ENCODE measurements at places on chromosomes 7 and 10.

DNA sequence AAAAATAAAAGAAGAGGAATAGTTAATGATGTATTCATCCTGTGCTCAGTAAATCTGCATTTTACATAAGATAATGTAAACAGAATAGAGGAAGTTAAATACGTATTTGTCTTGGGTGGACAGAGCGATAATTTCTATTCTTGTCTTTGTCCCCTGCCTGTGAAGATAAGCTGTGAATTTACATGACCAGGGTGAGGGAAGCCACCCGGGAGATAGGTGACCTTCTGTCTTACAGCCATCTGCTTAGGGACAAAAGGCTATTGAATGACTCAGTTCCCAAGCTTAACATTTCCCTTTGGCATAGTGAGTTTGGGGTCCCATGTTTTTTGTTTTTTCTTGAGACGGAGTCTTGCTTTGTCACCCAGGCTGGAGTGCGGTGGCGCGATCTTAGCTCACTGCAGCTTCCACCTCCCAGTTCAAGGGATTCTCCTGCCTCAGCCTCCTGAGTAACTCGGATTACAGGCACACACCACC lies 88.7 kb upstream of the KCTD7 start:
- DNase-seq: no peak

- peak; percentile 43 for DNase-seq
Observed at GRCh38 chr7:143305423-143306070, 10.4 kb upstream of the CLCN1 start.

DNA sequence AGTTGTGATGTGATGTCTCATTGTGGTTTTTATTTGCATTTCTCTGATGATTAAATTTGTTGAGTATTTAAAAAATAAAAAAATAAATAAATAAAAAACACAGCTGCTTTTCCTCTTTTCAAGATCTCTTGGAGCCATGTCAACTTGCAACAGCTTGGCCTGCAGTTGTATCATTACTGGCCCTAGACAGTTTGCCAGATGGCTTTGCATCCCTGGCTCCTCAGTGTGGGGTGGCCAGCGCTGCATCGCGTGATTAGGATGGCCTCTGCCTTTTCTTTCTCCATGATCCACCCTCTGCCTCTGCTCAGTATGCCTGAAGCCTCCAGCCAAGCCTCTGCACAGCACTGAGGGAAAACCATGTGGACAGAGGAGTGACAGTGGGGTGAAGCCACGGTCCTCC lies 96.8 kb downstream of the PPP1R3C start:
- DNase-seq: peak; percentile 89

- DNase-seq: peak; percentile 21
Observed at GRCh38 chr10:51023636-51024035, 50.7 kb upstream of the PRKG1 start.

DNA sequence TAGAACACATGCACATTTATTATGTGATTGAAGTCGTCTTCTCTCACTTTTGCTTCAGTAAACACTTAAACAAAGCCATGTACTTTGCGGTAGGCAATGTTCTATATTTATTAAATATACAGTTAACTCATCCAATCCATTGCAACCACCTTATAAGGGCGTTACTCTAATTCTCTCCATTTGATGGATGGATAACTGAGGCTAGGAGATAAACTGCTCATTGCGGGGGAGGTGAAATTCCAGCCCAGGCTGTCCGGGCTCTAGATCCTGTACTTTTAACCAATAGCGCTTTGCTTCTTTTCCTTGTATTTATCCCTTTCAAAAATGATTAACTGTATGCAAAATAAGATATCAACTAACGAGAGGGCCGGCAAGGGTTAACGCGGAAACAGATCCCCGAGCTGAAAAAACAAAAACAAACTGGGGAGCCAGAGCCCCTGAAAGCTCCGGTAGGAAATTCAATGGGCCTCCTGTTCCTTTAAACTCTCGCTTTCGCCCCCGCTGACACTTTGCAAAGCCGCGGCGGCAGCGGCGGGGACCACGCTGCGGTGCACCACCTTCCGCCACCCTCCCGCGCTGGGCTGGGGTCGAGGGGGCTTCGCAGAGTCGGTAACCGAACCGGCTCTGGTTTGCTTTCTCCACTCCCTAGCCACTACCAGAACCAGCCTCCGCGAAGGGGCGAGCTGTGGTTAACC lies 1.0 kb upstream of the PLXDC2 start:
- no peak for DNase-seq

GRCh38 chr7:2880874-2881533 lies 36.9 kb upstream of the GNA12 start:
- no peak for DNase-seq

- DNase-seq: peak; percentile 13
Observed at GRCh38 chr10:108490944-108491343, 1326.4 kb upstream of the SORCS1 start.

DNA sequence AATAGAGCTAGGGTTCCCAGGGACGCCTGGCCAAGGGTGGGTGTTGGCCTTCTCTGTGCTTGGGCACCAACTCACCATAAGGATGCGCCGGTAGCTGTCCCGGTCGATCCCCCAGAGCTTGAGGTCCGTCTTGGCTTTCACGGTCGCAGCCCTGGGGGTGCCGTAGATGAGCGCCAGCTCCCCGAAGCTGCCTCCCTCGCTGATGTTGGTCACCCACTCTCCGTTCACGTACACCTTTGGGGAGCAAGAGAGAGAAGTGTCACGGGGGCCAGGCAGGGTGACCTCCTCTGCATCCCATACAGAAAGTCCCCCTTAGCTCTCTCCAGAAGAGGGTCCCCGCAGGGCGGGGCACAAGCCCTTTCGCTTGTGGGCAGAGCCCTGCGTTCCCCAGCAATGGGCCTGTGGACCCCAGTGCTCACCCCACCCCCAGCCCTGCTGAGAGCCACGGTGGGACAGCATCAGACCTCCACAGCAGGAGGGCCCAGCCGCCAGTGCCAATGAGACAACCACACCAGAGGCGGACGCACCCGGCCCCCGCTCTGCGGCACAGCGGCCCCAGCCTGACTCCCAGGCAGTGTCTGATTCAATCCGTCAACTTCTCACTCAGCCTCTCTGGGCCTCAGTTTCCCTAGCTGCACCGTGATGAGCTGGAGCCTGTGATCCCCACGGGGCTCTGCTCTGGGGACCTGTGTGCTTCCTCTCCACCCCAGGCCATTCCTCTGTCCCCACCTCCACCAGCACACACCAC lies 76.6 kb upstream of the PDGFA start:
- no peak for DNase-seq

DNA sequence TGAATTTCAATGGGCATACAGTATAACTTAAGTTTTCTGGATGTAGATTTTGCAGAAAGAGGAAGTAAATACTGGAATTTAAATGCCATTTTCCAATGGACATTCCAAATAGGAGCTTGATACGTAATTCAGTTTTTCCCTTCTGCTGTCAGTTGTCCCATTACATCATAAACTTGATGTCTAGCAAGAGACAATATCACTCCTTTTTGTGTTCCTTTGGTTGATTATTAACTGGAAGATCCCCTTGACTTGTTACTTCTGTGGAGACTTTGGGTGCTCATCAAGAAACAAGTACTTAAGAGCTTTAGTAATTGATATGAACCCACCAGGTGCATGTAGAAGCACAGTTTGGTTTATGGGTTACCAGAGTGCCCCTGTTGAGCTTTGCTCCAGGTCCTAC lies 116.1 kb downstream of the ST7 start:
- DNase-seq: no peak

GRCh38 chr7:31850601-31851000 lies 163.6 kb downstream of the PPP1R17 start:
- DNase-seq: no peak

DNA sequence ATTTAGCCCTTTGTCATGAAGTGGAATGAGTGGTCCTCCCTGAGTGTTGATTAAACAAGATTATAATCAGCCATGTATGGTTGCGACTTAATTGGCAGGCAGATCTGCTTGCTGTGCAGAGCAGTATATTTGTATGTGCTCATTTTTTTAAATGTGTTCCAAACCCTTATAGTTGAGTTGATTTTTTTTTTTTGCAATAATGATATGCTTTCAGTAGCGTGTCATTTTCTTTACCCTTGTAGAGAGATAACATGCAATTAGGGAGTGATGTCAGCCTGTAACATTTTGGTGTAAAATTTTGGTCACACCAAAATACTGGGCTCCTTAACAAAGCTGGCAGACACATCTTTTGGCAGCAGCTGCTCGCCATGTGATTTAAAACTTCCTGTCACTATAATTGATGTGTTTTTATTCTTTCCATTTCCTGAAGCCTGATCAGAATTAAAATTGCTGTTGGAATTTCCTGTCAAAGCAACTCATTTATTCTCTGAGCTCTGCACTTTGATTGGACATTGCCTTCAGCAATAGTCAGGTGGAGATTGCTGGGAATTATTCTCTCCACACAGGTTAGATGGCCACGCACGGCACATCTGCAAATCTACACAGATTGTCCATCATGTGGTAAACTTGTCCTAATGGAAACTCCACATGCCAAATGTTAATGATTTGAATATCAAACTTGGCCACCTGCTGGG lies 125.3 kb downstream of the DYNC1I1 start:
- DNase-seq: no peak

GRCh38 chr7:107934991-107935770 lies 44.2 kb downstream of the DLD start:
- DNase-seq: peak; percentile 50

- no peak for DNase-seq
Observed at GRCh38 chr10:11341283-11341960, 270.0 kb downstream of the USP6NL start.

DNA sequence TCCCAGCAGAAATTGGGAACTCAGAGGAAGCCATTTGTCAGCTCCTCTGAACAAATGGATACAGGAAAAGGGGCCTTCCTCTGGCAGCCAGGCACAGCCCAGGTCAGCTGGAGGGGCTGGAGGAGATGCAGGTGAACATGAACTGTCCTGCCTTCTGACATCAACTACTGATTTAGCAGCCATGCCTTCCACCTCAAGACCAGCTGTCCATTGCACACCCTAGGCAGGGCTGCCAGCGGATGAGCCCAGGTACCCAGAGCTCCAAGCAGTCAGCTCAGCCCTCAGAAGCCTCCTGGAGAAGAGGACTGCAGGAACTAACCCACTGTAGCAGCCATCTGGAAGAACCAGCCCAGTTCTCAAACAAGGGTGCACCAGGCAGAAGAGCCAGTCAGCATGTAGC lies 44.1 kb upstream of the GDF10 start:
- DNase-seq: no peak

DNA sequence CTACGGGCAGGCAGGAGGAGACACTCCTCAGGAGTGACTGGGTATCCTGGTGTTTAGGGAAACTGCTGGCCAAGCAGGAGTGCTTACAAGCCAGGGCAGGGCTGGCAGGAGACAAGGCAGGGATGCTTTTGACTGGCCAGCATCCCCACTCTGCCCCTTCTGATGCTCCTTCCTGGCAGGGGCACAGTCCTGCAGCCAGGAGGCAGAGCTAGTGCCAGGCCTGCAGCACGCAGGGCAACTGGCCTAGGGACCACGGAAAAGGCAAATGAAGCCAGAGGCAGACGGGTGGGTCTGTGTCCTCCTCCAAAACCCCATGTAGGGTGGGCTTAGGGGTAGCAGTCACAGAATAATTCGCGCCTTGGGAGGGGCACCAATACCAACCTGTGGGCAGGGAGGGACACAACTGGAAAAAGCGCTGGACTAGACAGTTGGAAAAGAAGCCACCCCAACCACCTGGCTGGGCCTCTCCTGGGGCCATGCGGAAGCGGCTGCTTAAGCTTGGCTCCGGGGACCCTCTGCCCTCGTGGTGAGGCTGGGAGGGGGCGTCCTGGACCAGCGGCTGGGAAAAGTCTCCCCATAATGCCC lies 4.8 kb downstream of the IMPDH1 start:
- peak; percentile 42 for DNase-seq

DNA sequence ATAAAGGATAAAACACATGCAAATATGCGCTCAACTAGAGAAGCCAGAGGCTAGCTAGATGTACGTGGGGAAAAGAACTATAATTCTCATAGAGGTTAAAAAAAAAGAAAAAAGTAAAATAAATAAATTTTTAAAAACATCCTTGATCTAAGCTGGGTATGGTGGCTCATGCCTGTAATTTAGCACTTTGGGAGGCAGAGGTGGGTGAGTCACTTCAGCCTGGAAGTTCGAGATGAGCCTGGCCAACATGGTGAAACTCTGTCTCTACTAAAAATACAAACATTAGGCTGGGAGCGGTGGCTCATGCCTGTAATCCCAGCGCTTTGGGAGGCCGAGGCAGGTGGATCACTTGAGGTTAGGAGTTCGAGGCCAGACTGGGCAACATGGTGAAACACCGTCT lies 18.6 kb upstream of the HSPA12A start:
- DNase-seq: no peak

DNA sequence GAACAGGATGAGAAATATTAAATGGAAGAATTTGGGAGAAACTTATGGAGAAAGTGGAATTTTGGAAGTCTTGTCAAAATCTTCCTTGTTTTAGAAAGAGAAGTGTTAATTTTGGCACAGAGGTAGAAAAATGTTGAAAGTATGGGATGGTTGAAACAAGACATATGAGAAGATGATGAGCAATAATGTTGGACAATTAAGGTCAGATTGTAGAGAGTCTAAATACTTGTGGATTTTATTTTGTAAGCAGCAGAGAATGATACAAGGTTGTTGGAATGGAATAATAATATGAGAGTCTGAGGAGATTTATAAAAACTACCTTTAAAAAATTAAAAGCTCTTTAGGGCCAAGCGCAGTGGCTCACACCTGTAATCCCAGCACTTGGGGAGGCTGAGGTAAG lies 34.6 kb downstream of the PHTF2 start:
- peak; percentile 4 for DNase-seq

GRCh38 chr7:8155836-8156235 lies 106.1 kb downstream of the ICA1 start:
- DNase-seq: no peak

DNA sequence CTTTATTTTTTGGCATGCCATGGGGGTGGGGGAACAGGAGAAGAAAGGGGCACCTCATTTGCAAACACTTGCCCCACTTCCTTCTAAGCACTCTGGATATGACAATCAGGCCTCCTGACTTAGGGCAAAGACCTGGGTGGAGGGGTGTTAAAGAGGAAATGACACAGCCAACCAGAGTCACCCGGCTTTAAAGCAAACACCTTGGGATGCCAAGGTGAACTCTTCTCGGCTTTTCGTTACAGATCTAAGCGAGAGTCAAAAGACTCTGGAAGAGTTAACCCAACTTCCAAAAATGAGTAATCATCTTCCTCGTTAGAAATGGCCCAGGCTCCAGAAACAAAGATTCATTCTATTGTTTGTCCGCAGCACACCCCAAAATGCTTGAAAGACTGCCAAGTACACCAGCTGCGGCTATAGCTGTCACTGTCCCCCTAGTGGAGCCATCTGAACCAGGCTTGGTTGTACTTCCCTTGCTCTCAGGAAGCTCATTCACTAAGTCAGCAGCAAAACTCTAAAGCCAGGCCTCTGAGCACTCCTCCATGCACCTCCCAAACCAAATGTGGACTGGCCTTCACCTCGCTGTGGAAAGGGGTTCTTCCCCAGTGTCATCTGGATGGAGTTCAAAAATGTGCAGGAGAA lies 24.8 kb downstream of the FAM53B start:
- peak; percentile 85 for DNase-seq

DNA sequence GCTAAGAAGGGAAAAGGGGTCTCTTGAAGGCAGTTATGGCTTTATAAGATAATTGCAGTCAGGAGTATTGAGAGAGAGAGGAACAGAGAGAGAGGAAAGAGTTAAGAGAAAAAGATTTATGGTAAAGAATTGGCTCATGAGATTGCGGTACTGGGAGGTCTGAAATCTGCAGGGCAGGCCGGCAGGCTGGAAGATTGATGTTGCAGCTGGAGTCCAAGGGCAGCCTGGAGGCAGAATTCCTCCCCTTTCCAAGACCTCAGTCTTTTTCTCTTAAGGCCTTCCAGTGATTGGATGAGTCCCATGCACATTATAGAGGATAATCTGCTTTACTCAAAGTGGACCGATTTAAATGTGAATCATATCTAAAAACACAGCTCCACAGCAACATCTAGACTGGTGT lies 68.4 kb downstream of the HACD1 start:
- DNase-seq: peak; percentile 9

All from AG08395 (cell line).